MCF 10A (cell line): ENCODE measurements at places on chromosomes 5 and 9. TPM values are rescaled to one million over a fixed set of nuclear protein-coding genes. Genes with fewer than 3 reads are reported as not detected.
A peak's percentile ranks its signal among the peaks of the same experiment; 100 is the strongest.

DNA sequence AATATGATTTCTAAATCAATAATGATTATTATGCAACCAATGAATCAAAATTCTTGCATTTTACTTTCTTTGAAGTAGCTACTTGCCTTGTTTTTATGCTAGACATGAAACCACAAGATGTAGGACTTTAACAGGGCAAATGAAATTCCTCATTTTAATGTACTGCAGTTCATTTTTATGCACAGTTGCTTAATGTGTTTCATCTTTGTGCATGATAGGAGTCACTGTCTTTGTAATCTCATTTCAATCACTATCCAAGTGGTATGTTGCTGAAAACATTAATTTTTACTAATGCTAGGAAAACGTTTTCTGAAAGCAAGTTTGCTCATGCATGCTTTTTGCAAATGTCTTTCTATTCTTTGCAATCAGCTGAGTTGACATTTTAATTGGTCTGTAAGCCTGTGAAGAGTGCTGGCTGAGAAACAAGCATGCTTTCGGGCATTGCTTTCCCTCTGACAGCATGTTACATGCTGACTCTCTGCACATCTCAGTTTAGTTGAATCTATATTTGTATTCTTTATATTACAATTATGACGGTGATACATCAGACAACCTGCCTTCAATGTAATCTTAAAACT is 535.0 kb upstream of the CDH18 start:
- no peak for DNase-seq

GRCh38 chr5:125202871-125203438 is 456.5 kb upstream of the ZNF608 start:
- no peak for DNase-seq

GRCh38 chr5:74401281-74401945 is 239.1 kb downstream of the ENC1 start:
- DNase-seq, result no peak

GRCh38 chr5:34047774-34048572 is 5.0 kb upstream of the C1QTNF3 start:
- no peak for DNase-seq

DNA sequence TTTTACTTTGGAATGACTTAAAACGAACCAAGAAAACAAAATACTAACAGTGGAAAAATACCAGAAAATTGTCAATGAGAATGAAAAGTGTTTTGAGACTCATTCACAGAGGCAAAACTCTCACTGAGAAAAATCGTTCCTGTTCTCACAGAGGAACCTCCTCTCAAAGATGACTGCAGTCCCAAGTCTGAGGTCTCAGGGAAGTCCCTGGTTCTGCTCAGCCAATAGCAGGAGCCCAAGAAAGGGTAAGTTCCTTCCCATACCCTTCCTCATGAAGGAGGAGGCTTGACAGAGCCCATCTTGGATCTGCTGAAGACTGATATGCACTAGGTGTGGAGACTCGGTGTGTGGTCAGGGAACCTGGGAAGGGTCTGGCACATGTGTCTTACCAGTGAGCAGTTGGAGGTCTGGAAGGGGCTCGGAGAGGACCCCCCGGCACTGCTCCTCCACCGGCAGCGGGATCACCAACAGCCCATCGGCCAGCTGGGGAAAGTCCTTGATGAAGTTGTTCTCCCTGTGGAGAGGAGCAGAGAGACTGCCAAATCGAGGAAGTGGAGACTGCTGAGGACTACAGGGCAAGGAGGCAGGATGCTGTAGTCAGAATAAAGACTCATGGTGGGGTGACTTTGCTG is 46.0 kb downstream of the TRIM32 start:
- DNase-seq, result no peak

FAM114A2 gene
- total RNA-seq, result 48.8 and 76.3 TPM in 2 replicates

- peak; percentile 27 for DNase-seq
These were observed 401.1 kb upstream of the TRPC7 start for GRCh38 chr5:136766456-136766855.

- no peak for DNase-seq
These were observed 82.1 kb downstream of the WDR41 start for GRCh38 chr5:77409870-77410621.

GRCh38 chr9:113381909-113382411 is 5.2 kb upstream of the HDHD3 start:
- DNase-seq, result no peak
